ENCODE measurements at places on chromosomes 1 and 21.
A peak's percentile ranks its signal among the peaks of the same experiment; 100 is the strongest.

DNA sequence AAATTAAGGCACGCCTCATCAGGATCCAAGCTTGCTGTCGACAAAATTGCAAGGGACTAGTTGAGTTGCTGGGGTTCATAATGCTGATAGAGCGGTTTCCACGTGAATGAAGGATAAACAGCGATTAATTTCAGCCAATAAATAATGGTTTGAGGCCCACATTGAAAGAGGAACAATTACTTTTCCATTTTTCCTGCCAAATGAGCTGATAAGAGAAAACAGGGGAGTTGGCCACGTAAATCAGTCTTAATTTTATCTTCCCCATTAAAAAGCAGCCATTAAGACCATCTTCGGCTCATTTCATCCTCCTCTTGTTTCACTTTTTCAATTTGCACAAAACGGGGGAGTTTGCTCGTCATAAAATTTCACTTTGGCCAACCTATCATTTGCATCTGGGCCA is 235.5 kb upstream of the RRP15 start:
- no peak for DNase-seq

DNA sequence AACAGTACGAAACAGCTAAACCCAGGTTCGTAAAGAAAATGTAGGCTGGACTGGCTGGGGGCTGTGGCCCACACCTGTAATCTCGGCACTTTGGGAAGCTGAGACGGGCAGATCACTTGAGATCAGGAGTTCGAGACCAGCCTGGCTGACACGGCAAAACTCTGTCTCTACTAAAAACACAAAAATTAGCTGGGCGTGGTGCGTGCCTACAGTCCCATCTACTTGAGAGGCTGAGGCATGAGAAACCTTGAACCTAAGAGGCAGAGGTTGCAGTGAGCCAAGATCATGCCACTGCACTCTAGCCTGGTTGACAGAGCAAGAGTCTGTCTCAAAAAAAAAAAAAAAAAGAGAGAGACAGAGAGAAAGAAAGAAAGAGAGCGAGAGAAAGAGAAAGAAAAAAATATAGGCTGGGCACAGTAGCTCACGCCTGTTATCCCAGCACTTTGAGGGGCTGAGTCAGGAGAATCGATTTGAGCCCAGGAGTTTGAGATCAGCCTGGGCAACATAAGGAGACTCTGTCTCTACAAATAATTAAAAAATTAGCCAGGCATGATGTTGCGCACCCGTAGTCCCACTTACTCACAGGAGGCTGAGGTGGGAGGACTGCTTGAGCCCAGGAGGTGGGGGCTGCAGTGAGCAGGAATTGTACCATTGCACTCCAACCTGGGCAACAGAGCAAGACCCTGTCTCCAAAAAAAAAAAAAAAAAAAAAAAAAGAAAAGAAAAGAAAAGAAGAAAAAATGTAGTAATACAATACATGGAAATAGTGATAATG is 35.7 kb downstream of the CAPZB start:
- no peak for DNase-seq

- peak; percentile 20 for DNase-seq
Measured at GRCh38 chr1:192604979-192605620, 29.5 kb downstream of the RGS1 start.

DNA sequence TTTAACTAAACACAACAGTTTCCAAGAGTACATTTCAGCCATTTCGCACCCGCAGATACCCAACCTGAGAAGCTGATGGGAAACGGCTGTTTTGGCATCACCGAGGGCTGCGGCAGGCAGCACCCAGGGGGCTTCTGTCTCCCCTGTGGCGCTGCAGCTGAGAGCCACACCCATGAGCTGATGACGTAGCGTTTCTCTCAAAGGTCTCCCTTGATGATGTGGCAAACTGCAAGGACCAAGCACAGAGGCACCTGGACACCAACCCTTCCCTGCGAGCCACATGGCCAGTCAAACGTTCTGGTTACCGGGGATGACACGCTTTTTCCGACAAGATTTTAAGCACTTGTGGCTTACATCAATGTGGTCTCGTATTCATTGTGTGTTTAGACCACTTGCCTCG is 150.8 kb upstream of the ERG start:
- no peak for DNase-seq

- DNase-seq = no peak
Measured at GRCh38 chr1:65994223-65994622, 201.5 kb downstream of the PDE4B start.

DNA sequence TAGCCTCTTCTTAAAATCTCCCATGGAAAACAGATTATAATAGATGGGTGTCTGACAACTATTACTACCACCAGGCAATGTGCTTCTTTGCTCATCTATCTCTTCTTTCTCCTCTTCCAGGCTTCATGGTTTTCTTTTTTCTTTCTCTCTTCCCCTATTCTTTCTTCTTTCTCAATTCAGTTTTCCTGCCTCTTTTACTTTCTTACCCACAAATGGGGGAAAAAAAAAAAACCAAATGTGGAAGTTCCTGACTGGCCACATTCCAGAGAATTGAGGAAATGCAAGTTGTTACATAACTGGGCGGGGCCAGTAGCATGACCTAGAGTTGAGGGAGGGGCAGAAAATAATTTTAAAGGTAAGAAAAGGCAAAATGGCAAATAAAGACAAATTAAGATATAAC is 10.9 kb upstream of the SMG7 start:
- no peak for DNase-seq

- DNase-seq = no peak
Measured at GRCh38 chr1:178192686-178193085, 98.8 kb downstream of the RASAL2 start.

GRCh38 chr1:199585392-199585791 is 442.1 kb upstream of the NR5A2 start:
- DNase-seq = no peak

- DNase-seq = no peak
Measured at GRCh38 chr1:85019994-85020393, 23.1 kb upstream of the MCOLN2 start.

DNA sequence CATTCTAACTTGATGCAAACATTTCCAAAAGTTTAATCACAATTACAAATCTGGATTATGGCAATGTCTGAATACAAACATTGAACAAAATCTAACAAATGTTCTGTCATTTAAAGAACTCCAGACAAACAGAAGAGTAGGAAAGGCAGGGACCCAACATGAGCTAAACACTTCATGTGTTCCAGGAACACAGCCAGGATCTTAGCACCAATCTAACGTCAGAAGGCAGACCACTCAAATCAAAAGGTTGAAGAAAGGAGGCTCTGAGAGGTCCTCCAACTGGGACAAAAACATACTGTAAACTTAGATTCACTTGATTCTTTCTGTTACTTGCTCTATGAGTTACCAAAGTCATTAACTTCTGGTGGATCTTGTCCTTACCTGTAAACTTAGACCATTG is 374.0 kb downstream of the NEGR1 start:
- DNase-seq = no peak

DNA sequence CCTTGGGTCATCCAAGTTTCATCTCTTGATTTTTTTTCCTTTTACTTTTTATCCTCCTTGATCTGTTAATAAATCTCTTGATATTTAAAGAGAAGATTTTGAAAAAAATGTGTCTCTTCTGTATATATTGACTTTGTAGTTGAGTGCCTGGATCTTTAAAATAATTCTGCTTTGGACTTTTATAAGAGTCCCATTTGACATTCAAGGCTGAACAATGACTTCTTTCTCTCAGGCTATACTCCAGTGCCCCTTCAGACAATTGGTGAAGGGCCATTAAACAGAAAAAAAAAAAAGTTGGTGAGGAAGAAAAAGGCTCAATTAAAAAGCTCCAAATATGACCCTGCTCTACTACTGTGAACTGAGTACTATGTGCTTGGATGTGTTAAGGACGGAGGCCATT is 40.9 kb upstream of the CITED4 start:
- DNase-seq = no peak

- DNase-seq = no peak
Measured at GRCh38 chr1:20083178-20083944, 13.4 kb downstream of the PLA2G5 start.

DNA sequence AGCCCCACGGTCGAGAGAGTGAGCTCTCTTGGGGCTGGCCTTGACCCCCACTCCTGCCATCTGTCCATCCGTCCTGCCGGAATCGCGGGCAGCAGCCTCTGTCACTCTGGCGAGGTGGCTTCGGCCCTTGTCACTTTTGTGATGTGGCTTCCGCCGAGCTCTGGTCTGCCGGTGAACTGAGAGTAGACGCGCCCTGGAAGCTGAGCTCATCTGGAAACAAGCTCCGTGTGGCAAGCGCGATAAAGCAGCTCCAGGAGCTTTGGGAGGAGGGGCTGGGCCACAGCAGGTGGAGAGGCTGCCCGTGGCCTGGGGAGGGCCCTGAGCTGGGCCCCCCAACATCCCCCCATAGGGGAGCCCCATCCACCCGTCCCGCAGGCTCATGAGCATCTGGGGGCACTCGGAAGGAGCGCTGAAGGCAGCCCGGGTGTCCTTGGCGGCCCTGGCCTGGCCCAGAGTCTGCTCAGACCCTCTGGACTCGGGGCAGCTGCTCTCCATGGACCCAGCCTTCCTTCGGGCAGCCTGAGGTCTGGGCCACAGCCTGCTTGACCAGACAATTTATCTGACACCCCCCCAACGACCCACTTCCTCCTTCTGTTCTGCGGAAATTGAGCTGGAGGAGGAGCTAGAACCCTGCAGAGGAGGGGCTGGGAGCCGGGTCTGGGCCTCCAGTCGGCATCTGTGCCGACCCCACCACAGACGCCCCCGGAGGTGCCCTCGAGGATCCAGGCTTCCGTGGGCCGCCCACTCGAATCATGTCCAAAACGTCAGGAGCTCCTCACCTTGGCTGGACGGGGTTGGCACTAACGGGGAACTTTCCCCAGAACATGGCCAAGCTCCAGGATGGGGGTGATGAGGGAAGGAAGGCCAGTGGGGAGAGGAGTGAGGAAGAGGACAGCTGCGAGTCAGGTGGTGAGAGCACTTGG is 59.1 kb downstream of the SLC19A1 start:
- DNase-seq = no peak

- DNase-seq = no peak
Measured at GRCh38 chr1:90940746-90941145, 81.1 kb downstream of the ZNF644 start.

DNA sequence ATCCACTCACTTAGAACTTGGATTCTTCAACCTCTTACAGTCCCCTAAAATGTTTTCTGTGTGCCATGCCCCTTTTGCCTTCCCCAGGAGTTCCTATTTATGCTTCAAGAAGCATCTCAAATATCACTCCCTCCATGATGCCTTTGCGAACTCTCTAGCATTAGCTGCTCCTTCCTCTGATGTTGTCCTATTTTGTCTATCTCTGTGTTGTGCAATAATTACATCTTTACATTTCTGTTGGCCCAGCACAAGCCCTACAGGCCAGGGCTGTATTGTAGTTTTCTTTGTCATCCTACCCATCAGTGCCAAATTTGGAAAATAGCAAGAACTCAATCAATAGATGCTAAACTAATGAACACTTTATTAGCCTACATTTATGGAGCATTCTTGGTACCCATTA is 125.8 kb downstream of the ST6GALNAC5 start:
- DNase-seq = no peak

GRCh38 chr1:2882966-2883696 is 81.6 kb upstream of the TTC34 start:
- no peak for DNase-seq

- DNase-seq = peak; percentile 49
Measured at GRCh38 chr1:172719694-172720138, 60.8 kb downstream of the FASLG start.

DNA sequence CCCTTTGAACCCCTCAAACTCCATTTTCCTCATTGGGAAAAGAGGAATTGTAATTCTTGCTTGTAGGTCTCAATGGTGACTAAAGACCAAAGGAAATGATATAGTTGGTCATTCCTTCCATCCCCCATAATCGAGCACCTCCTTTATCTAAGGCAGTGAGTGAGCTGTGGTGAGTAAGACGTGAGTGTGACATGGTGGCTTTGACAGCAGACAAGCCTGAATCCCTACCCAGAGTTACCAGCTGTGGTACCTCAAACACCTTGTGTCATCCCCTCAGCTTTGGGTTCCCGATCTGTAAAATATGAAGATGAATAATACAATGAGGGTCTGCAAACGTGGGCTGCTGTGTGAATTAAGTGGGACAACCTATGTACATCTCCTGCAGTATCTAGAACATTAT is 8.4 kb downstream of the TRAF5 start:
- no peak for DNase-seq

DNA sequence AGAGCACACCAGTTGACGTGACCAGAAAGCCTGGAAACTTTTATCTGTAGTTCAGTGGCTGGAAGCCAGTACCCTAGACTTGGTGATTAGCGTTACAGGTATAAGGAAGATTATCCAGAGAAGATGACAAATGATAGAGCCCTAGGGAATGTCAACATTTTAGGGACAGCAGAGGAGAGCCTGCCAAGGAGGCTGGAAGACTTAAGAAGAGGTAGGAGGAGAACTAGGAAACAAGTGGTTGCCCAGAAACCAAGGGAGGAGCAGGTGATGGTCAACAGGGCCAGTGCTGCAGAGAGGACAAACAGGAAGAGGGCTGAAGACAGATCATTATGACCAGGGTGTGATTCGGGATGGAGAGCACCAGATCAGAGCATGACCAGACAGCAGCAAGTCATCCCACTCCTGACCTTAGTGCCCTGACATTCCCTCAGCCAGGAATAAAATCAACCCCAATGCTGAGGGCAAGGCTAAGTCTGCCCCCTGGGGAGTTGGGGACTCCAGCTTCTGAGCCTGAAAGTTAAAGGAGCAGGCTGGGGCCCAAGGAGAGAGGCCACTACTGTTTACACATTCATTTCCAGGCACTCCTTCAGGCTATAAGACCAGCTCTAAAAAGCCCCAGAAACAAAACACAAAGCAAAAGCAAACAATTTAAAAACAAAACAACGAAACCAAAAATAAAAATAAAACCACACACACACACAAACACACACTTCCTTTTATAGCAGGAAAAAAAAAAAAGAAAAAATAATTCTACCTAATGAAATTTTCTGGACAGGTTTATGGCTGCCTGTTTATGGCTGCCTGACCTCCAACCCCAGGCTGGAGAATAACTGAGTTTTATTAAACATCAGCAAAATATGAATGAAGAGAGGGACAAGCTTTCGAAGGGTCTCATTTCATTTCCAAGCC is 48.6 kb upstream of the LRRC52 start:
- DNase-seq = no peak

- no peak for DNase-seq
Measured at GRCh38 chr1:60227601-60228000, 154.0 kb upstream of the C1orf87 start.

GRCh38 chr1:174892016-174892415 is 107.7 kb upstream of the CACYBP start:
- no peak for DNase-seq

GRCh38 chr21:43913928-43914327 is 48.9 kb downstream of the AGPAT3 start:
- no peak for DNase-seq

GRCh38 chr1:12477936-12478611 is 139.9 kb downstream of the DHRS3 start:
- no peak for DNase-seq

GRCh38 chr1:172238965-172239364 is 181.5 kb upstream of the C1orf105 start:
- DNase-seq = no peak

Data from CD8-positive, alpha-beta memory T cell (primary cell).